ENCODE measurements at places on chromosomes 3 and 15.

- no peak for DNase-seq
Measured at GRCh38 chr15:51576286-51576850, 46.2 kb downstream of the DMXL2 start.

GRCh38 chr3:189897406-189897805 lies 223.3 kb downstream of the P3H2 start:
- no peak for DNase-seq

DNA sequence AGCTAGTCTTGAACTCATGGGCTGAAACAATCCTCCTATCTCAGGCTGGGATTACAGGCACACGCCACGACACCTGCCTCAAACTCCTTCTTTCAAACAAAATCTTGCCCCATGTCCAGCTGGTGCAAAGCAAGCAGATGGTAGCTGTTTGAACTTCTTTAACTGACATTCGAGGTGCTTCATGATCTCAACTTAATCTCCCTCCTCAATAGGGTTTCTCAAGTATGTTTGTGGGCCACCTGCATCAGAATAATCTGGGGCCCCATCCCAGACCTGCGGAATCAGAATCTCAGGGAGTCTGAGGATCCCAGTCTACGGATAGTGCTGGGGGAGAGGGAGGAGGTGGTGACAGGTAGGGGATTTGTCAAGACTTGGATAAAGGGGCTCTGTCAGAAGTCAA lies 20.9 kb upstream of the TRH start:
- no peak for DNase-seq

DNA sequence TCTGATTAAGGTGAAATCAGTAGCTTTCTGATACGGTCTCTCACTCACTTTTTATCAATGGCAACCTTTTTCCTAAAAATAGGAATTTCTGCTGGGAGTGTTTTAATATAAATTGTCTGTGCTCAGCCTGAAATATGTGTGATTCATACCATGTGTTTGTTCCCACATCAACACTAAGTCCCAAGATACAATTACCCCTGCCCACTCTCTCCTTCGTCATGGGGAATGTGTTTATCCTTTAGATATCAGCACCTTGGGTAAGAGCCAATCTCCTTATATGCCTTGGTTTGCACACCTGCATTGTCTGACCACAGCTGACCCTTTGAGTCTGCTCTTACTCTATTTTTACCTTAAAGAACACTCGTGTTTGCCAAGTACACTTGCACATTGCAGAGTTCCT lies 356.4 kb downstream of the LPP start:
- DNase-seq, result no peak

GRCh38 chr15:58019503-58020376 lies 45.8 kb downstream of the ALDH1A2 start:
- DNase-seq, result no peak

- no peak for DNase-seq
Measured at GRCh38 chr15:91468871-91469580, 369.0 kb downstream of the SV2B start.

DNA sequence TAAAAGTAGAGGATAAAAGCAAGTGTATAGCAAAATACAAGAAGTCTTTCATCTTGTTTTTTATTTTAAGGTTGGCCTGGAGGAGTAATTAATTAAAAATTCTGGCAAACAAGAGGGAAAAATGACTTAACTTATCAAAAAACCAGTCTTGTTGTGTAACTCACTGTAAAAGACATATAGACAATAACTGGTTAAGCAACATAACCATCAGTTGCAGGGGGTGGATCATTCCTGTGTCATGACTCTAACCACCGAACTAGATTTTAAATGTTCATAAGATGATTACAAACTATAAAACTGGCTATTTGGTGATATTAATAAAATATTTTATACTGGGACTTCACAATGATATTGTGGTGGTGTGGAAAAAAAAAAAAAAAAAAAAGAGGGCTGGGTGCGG lies 130.6 kb downstream of the STAG1 start:
- no peak for DNase-seq

DNA sequence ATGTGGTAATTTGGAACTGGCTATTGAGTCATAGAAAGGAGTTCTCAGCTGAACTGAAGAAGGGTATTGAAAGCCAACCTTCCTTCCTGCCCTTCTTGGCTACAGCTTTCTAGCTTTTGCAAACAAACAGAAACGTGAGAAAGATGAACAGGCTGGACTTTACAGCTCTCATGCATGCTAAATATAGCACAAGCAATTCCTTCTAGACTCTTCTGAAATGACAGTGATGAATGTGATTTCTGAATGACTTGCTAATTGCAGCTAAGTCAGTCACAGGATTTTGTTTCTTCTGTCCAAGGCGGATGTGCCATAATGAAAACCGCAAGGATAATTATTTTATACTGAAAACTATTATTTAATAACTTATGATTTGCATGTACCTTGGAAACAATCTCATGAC lies 36.3 kb downstream of the BCHE start:
- DNase-seq, result peak; percentile 28

All from NCI-H187 treated with DMSO at 0.1 percent for 48 hours (cell line).